ENCODE measurements at places on chromosomes 5 and 9.

GRCh38 chr5:110900829-110901228 is 162.0 kb downstream of the SLC25A46 start:
- peak; percentile 96 for DNase-seq

- DNase-seq: peak; percentile 69
Measured at GRCh38 chr9:98974994-98975712, 31.4 kb downstream of the COL15A1 start.

- peak; percentile 63 for DNase-seq
Measured at GRCh38 chr5:138504799-138505198, 38.2 kb downstream of the ETF1 start.

- no peak for DNase-seq
Measured at GRCh38 chr9:126389992-126390391, 63.4 kb downstream of the MVB12B start.

DNA sequence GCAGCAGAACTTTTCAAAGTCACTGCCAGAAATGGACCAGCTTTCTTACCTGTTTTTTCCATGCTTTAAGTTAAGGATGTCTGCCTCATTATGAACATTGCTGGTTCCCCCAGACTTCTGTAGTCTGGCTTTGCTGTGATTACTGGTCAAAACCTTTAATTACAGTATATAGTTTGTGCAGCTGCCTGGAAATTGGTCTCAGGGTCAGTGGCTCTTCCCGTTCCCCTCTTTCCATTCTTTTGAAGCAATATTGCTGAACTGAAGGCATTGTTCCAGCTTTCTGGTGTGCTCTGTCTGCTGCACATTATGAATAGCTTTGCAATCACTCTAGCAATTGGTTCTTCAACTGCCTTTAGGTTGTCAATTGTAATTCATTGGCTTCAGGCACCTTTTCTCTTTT is 206.5 kb downstream of the ARL15 start:
- no peak for DNase-seq

DNA sequence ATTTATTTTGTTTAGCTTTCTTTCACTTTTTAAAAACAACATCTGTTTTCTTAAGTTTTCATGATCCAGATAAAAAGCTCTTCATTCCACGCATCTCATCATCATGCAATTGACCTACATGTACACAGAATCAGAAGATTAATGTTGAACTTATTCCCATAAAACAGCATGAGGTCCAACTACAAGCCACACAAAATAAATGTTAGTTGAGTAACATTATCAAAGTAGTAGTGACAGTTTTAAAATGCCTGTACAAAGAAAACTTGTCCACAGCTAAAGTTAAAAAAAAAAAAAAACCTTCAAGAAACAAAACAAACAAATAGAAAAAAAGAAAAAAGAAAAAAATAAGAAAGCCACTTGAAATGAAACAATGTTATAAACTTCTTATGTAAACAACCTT is 846.3 kb downstream of the TLE1 start:
- DNase-seq: no peak

DNA sequence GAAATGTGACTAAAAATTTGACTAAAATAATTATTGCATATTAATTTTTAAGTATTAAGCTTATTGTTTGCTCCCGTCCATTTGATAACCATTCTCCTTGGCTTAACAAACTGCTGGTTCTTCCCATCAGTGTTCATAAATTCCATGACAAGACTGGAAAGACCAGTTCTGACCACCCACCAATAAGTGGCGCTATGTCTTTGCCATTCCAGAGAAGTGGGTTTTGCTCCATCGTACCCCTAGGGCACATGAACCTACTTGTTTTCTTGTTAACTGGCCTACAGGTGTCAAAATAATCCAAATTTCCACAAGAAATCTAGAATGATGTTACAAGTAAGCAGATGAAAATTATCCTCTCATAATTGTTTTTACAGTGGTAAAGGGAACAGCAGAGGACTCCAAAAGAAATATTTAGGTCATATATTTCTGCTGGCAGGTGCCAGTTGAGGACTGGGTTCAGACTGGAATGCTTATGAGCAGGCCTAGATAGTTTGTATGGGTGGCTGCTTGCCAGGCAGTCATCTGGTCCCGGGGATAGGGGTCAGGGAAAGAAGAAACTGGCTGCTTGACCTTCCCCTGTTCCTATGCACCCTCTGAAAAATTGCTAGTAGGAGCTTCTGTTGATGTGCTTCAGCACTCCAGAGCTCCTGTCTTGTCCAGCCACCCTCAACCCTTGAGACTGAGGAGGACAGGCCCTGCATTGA is 283.1 kb upstream of the ADAMTSL1 start:
- DNase-seq: no peak

DNA sequence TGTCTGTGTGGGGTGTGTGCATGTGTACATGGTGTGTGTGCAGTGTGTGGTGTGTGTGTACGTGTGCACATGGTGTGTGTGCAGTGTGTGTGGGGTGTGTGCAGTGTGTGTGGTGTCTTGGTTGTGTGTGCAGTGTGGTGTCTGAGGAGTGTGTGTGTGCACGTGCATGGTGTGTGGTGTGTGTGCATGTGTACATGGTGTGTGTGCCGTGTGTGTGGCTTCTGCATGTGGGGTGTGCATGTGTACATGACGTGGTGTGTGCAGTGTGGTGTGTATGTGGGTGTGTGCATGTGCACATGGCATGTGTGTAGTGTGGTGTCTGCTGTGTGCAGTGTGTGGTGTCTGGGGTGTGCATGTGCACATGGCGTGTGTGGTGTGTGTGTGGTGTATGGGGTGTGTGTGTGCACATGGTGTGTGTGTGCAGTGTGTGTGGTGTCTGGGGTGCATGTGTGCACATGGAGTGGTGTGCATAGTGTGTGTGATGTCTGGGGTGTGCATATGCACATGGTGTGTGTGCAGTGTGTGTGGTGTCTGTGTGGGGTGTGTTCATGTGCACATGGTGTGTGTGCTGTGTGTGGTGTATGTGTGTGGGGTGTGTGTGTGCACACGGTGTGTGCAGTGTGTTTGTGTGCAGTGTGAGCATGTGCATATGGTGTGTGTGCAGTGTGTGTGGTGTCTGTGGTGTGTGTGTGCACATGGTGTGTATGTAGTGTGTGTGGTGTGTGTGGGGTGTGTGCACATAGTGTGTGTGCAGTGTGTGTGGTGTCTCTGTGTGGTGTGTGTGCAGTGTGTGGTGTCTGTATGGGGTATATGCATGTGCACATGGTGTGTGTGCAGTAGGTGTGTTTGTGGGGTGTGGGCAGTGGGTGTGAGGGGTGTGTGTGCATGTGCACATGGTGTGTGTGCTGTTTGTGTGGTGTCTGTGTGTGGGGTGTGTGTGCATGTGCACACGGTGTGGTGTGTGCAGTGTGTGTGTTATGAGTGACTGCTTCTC is 40.6 kb upstream of the ZNG1F start:
- DNase-seq: peak; percentile 14

DNA sequence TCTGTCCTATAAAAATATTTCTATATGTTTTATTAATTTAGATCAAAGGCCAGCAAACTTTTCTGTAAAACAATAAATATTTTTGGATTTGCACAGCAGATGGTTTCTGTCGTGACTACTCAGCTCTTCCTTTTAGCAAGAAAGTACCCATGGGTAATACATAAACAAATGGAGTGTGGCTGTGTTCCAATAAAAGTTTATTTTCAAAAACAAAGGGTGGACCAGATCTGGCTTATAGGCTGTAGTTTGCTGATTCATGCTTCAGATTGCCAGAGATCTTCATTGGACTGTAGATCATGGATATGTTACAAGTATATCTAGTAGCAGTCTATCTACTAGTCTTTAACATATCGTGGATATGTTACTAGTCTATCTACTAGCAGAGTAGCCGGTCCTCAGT is 590.5 kb downstream of the CSNK1G3 start:
- DNase-seq: no peak

DNA sequence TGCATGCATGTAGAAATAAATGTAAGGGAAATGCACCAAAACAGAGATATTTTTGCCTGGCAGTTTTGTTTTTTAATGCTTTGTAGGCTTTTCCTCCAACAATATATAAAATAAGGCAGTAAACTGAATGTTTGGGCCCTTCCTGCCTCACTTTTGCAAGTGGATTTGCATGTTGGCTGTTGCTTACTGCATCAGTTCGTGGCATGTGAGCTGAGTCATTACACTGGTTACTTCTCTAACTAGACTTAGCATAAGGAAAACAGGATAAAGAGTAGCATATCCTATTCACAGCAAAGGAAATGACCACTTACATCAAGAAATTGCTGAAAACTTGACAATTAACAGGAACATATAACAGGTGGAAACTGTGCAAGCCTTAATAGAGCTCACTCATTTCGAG is 113.4 kb downstream of the TLE1 start:
- peak; percentile 27 for DNase-seq

- no peak for DNase-seq
Measured at GRCh38 chr9:134716067-134716466, 74.5 kb downstream of the COL5A1 start.

DNA sequence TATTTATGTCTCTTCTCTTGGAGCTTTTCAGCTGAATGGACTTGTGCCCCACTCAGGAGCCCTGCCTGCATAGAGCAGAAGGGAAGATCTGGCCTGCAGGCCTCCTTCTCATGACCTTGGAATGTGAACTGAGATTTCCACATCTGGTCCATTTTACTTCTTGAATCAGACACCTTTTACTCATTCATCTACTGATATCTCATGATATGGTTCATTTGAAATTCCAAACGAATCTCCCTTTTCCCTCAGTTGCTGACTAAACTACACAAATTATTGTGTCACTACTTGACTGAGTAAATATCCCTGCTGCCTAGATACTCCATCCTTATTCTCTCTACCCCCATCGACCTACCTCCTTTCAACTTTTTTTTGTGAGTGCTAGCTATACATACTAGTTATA is 138.7 kb downstream of the PLCXD3 start:
- peak; percentile 91 for DNase-seq

DNA sequence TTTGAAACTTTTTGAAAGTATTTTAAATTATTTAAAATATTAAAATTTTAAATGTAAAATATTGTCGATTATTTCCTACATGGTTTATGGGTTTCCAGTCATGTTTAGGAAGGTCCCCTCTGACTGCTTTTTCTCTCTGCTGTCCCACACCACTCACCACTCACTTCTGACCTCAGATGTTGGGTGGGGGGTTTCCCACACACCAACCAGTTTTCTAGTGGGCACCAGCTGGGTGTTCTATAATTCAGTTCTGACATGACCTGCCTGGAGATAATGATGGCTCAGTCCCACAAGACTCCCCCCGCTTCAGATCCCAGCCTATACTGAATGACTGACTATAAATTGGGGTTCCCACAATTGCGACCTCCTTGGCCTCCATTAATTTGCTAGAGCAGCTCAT is 310.4 kb downstream of the GADD45G start:
- DNase-seq: no peak

GRCh38 chr5:146450002-146450401 is 2.9 kb downstream of the TCERG1 start:
- no peak for DNase-seq

DNA sequence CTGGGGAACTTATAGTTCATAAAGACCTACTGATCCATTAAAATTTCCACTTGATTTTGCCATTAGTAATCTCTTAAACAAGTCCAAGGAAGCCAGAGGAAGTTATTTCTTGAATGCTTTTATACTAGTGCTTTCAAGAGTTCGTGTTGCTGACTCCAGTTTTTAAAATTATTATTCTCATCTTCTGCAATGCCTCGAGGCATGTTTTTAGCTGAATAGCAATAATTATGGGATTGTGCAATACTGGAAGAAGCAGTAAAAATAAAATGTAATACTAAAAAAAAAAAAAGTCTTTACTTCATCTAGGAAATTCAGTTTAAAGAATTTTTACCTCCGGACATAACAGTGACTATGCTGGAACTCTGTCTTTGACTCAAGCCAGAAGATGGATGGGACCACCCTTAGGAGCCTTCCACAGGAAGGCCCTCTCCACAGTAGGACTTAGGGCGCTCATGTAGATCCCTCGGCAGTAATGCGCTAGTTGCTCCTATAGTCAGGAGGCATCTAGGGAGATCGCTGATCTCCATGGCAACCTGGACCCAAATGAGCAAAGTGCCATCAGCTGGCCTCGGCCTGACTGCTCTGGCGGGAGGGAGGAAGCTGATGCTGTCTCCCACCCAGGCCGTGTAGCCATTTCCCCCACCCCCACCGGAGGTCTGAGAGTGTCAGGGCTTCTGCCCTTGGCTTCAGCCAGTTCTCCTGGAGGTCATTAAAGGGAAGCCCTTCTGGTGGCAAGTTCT is 56.7 kb downstream of the DAPK1 start:
- no peak for DNase-seq

- no peak for DNase-seq
Measured at GRCh38 chr9:126320158-126320922, 6.3 kb upstream of the MVB12B start.

GRCh38 chr5:146007989-146008388 is 71.6 kb downstream of the SH3RF2 start:
- no peak for DNase-seq

DNA sequence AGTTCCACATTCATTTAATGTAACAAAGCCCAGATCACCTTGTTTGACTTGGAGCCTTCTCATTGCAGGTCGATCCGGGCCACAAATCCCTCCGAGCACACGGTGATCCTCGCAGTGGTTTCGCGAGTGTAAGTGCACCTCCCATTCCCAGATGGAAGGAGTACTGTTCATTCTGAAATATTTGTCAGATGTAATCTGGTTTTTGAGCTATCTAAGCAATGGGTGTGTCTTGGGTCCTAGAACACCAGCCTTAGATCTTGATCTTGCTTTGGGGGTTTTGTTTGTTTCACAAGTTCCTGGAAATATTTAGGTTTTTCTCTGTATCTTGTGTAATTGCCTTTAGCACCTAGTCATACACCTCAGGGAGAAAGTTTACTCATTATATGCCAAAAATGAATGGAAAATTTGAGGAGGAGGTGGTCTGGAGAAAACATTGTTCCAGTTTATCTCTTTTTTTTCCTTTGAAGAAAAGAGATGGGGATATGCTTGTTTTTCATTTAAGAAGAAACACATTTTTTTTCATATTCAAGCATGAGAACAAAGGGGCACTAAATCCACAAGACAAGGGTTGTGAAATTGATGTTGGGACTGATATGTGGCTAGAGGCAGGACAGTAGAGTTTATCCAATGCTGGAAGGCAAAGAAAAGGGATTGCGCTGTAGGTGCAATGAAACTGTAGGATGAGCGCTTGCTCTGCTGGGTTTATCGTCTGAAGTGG is 118.6 kb downstream of the PDE8B start:
- no peak for DNase-seq

DNA sequence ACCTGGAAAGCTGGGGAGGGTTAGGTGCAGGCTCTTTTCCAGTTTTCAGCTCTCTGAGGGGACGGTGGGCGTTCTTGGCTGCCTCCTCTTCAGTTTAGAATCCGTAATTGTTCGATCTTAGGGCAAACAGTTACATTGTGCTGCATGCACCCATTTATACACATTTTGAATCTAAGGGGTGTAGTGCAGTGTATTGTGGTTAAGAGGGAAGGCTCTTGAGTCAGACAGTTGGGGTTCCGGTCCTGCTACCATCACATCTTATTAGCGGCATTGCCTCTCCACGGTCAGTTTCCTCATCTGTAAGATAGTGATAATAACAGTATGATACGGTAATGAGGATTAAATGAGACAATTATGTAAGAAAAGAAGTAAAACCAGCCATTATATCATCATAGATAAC is 625 bp downstream of the EXOSC2 start:
- DNase-seq: no peak

GRCh38 chr5:68435611-68436010 is 220.1 kb downstream of the PIK3R1 start:
- DNase-seq: no peak
